ENCODE measurements at places on chromosomes 16 and 17.

GRCh38 chr16:27243725-27244362, 24.7 kb downstream of the NSMCE1 start:
- no peak for DNase-seq

DNA sequence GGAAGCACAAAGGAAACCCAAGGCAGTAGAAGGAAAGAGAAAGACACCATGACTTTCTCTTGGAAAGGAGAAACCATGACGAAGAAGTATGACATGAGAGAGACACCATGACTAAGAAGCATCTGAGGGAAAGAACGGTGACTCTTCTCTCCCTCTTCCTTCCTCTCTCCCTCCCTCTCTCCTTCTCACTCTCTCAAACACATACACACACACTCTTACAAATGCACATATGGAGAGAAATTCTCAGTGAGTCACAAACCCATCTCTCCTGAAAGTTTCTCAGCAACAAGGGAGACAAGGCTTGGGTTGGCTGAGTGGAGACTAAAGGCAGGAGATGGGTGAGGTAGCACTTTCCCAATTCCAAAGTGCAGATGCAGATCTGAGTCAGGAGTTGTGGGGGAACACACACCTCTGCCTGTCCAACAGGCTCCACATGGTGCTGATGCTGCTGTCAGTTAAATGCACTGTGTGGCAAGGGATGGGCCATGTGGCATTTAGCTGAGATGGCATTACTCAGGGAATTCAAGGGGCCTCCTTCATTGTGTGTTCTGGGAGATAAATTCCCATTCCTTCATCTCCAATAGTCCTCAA, 336.7 kb upstream of the C16orf82 start:
- no peak for DNase-seq

- no peak for DNase-seq
These were observed 2.3 kb upstream of the CDK3 start for GRCh38 chr17:75998327-75998795.

- no peak for DNase-seq
These were observed 49.7 kb downstream of the PRMT7 start for GRCh38 chr16:68360547-68360946.

GRCh38 chr17:47896672-47897490, 845 bp downstream of the SP2 start:
- peak; percentile 52 for DNase-seq

DNA sequence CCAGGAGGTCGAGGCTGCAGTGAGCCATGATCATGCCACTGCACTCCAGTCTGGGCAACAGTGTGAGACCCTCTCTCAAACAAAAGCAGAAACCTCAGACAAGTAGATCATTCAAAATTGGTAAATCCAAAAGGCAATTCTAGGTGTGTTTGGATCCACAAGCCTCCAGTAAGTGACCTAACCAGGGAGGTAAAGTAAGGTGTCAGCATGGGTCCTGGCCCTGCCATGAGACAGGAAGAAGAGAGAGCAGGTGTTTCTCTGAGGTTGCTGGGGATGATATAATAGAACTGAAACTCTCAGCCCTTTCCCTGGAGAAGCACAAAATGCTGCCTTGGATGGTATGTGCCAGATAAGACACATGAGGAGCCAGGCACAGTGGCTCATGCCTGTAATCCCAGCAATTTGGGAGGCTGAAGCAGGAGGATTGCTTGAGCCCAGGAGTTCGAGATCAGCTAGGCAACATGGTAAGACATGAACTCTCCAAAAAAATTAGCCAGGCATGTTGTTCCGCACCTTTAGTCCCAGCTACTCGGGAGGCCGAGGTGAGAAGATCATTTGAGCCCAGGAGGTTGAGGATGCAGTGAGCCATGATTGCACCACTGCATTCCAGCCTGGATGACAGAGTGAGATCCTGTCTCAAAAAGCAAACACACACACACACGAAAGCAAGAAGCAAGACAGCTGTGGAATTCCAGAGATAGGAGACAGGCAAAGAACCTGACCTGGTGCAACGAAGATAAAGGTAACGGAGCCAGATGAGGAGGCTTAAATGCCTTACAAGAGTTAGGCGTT, 6.5 kb downstream of the TM4SF5 start:
- DNase-seq = no peak

DNA sequence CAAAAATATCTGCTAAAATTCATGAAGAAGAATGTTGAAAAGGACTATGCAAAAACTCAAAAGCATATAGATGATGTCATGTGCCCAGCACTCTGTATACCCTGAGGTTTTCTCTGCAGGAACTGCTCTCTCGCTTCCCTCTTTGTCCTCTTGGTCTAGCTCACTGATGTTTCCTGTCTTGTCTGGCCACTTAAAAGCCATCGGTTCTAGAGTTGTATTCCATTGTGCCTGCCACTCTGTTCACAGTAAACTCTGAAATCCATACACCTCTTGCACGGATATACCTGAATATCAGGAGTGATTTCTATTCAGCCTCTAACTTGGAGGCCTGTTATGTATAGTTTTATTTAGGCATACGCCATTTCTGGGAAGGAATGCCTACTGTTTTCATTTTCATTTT, 101.0 kb upstream of the CNTNAP4 start:
- DNase-seq = no peak

GRCh38 chr16:47851146-47851545, 304.6 kb downstream of the ABCC12 start:
- DNase-seq = no peak

GRCh38 chr16:67979955-67980678, at the start of gene DPEP3:
TSS of gene DPEP3 (minus strand) at chr16:67980499. CDS start at chr16:67980380, 119 bp downstream.
- no peak for DNase-seq

GRCh38 chr16:51157698-51158097, 6.6 kb upstream of the SALL1 start:
- no peak for DNase-seq

DNA sequence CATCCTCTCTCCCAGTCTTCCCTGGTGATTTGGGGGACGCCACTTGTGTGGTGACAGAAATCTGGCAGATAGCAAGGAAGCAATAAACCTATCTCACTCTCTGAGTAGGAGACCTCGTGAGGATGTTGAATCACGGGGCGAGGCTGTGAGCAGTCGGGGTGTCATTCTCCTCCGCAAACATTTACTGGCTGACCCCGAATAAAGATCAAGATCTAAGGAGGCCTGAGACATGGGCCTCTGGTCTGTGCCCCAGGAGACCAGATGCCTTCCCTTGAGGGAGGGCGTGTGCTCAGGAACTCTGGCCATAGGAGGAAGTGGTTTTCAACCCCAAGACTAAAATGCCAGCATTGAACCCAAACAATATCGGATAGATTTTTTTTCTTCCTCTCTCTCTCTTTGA, 53.1 kb downstream of the FOXL1 start:
- DNase-seq = no peak

DNA sequence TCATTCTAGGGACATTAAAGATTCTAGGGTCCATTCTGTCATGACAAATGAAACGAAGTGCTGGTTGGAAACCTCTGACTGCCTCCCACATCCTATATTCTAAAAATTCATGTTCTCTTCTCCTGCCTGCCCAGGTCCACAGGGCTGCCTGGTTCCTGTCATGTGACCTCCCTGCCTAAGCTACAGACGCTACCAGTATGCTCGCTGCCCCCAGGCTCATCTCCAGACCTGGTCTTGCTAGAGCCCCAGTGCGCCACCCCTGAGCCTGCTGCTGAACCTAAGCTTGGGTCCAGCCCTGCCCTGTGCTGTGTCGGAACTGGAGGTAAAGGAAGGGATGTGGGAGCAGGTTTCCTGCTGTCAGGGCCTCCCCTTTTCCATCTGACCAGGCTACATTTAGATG, 231.6 kb upstream of the CDH5 start:
- no peak for DNase-seq

DNA sequence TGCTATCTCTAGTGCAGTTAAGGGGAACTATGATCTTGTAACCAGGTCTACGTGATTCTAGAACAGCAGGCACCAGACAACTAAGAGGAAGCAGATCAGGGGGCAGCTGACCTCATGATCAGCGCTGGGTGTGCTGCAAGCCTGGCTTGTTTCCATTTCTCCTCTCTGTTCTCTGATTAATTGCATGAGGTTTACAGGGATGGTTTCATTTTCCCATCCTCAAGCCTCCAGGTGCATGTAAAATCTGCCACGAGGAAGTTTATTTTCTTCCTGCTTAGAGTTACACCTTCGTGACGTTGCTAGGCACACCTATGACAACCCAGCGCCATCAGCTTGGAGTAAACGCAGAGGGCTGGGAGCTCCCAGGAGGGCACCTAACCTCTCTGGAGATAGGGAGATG, 4.3 kb upstream of the NUPR1 start:
- DNase-seq = peak; percentile 69

- DNase-seq = no peak
These were observed 780.5 kb upstream of the GOT2 start for GRCh38 chr16:59514651-59515050.

GRCh38 chr16:51201604-51202003, 50.5 kb upstream of the SALL1 start:
- DNase-seq = no peak

- no peak for DNase-seq
These were observed 17.9 kb upstream of the SMPD3 start for GRCh38 chr16:68466174-68466573.

DNA sequence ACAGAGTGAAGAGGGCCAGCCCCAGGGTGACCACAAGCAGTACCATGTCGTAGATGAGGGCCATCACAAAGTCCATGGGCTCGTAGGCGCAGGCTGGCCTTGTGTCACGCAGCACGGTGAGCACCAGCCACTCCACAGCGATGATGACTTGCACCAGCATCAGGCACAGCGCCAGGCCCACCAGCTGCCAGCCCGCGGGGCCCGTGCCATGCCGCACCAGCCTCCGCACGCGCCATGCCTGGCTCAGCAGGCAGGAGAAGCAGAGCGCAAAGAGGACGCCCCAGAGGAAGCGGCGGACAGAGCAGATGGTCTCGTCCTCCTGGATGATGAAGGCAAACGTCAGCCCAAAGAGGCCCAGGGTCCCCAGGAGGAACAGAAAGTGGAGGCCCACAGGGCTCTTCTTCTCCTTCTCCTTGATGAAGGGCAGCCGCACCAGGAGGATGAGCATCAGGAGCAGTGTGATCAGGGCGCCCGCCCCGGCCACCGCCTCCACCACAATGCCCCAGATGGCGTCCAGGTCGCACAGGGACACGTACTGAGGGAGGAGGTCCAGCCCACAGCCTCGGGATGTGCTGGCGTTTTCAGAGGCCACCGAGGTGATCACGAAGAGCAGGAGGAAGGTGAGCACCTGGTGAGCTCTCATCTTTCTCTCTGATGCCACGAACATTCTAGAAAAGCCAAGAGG, 12.3 kb downstream of the GPRC5B start:
- peak; percentile 76 for DNase-seq

DNA sequence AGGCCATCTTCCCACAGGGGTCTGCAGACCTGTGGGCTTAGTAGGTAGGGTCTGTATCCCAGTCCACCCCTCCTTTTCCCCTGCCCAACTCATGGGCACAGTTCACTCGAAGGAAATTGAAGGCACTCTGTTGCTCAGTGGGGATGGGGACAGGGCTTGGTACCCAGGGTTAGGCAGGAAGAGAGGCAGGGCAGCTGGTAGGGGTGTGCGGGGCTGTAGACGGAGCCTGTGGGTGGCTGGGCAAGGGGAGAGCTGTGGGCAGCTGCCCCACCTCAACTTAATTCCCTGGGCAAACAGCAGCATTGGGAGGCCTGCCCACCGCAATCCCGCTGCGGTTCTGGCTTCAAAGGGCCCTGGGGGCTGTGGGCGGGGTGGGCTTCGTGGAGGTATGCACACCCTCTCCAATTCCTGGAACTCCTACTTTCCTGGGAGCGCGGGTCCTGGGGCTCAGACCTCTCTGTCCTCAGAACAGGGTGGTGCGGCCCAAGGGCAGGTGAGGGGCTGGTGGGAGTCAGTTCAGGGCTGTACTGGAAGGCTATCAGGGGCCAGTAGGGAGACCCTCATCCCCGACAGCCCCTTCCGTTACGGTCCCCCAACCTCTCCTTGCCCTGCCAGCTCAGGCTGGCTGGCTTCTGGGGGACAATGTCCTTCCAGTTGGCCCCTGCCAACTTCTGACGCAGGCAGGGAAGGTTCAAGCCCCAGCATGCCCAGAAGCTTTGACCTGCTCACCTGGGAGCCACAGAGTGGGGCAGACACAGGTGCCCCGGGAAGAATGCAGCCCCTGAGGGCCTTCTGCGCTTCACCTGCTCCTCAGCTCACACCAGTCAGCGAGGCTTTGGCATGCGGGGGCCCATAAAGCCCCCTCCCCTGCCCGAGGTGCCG, 9.1 kb downstream of the FOXJ1 start:
- DNase-seq = no peak

- DNase-seq = no peak
These were observed 11.7 kb downstream of the ATPAF2 start for GRCh38 chr17:18027280-18027679.

GRCh38 chr16:71853413-71853812, 7.6 kb downstream of the ATXN1L start:
- no peak for DNase-seq

DNA sequence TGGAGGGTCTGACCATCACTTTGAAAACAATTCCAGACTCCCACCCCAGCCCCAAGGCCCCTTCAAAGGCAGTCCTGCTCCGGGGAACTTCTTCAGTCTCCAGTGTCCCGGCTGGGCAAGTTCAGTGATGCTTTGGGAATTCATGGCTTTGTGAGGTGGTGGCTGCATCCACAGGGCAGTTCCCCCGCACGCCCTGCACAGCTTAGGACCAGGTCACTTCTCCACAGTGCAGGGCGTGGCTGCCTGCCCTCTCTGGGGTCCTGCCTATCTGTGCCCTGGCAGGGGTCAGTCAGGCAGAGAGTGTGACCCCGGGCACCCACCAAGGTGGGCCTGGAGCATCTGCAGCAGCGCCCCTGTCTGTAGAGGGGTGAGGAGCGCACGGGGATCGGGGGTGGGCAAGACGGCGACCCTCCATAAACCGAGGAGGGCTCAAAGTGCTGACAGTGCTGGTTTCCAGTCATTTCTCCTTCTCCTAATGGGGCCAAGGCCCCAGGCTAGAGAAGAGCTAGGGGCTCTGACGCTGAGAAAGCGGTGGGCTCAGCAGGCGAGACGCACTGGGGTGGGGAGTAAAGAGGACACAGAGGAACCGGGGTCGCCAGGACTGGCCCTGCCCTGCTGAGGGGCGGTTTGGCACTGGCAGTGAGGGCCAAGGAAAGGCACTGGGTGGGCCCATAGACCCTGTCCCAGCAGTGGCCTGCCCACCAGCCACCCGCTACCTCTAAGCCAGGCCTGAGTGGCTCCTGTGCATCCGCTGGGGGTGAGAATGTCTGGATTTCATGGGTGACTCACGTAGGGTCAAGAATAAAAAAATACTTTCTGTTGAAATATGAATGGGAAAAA, 4.2 kb upstream of the ARHGAP27 start:
- DNase-seq = no peak

GRCh38 chr17:62725791-62726249, 82.3 kb downstream of the MARCHF10 start:
- no peak for DNase-seq

DNA sequence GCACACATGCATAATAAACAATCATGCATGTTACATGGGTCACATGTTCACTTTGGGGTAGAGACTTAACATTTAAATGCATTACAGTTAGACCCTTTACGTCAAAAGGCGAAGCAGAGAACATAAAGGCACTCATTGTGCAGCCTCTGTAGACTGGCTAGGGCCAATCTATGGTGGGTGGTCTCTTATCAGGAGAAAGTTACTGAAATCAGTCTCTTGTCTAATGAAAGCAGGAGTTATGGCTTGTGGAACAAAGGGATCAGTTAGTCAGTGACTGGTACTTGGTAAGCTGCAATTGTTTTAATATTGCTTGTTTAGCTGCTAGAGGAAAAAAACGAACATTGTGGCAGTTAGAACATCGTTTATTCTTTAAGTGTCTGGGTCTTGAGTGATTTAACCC, 1.4 kb upstream of the CNEP1R1 start:
- DNase-seq = peak; percentile 47

- DNase-seq = no peak
These were observed at the start of gene EME2 for GRCh38 chr16:1772362-1772907. TSS of gene EME2 (plus strand) at chr16:1772810. CDS start at chr16:1773228, 418 bp downstream.

- DNase-seq = no peak
These were observed 59.1 kb upstream of the INTS2 start for GRCh38 chr17:61986898-61987297.
